Globus pallidus (tissue), 1 donor: ENCODE measurements at places on chromosomes 2 and 18.

DNA sequence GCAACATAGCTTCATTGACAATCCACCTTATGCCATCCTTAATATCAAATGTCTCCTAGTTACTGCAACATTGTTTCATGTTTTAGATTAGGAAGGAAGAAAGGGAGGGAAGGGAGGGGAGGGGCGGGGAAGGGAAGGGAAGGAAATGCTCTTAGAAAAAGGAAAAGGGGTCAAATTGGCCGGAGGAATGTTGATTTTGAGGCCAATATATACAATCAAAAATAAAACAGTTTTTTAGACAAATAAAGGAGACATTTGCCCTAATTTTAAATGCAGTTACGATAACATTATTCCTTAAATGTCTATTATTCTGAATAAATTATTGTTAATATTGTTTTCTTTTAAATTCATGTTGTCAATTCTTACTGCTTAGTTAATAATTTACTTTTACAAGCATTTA is 33.5 kb upstream of the CALCRL start:
- no peak for DNase-seq

DNA sequence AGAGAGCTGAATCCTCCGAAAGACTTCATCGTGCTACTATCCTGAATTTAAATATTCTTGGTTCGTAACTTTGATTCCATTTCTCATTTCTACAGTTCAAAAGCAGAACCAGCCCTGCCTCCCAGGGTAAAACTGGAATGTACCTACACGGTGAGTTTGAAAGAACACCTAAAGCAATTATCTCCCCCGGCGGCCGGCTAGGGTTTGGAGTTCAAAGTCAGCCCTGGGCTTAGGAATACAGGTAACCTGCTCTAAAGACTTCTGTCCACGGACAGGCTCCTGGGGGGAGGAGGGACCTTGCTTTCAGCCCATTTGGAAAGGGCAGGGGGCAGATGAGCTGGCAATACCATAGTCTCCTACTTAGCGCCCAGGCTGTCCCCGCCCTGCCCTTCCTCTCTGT is 32.3 kb downstream of the CYP27C1 start:
- no peak for DNase-seq

DNA sequence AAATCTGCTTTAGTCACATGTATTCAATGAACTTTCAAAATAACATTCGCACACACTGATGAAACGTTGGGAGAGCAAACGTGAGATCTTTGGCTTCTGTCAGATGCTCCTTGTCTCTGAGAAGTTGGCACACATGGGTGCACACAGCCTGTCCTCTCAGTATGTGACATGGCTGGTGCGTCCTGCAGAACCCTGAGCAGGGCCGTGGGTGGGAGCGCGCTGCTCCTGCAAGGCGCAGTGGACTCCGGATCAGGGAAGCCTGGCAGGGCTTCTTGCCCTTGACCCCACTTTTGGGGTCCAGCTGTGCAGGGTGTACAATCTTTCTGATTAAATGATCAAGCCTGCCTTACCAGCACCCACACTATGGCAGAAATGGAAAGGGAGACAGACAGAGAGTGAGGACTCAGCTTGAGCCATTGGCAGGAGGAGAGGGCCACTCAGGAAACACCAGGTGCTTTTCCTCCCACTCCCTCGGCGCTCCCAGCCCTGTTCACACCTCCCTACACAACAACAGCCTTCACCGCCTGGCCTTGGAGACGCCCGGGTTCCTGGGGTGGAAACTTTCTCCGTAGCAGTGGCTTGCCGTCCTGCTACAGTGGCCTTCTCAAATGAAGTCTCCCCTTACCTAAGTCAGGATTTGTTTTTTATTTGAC is 108.4 kb upstream of the SNTG2 start:
- no peak for DNase-seq

GRCh38 chr18:35525795-35526494 is 28.2 kb upstream of the INO80C start:
- DNase-seq = no peak

- no peak for DNase-seq
Observed at GRCh38 chr2:191864628-191865374, 17.9 kb upstream of the CAVIN2 start.
